ENCODE measurements at places on chromosomes 6 and 20.

- DNase-seq, result no peak
These were observed 106.7 kb upstream of the CST7 start for GRCh38 chr20:24842274-24842917.

DNA sequence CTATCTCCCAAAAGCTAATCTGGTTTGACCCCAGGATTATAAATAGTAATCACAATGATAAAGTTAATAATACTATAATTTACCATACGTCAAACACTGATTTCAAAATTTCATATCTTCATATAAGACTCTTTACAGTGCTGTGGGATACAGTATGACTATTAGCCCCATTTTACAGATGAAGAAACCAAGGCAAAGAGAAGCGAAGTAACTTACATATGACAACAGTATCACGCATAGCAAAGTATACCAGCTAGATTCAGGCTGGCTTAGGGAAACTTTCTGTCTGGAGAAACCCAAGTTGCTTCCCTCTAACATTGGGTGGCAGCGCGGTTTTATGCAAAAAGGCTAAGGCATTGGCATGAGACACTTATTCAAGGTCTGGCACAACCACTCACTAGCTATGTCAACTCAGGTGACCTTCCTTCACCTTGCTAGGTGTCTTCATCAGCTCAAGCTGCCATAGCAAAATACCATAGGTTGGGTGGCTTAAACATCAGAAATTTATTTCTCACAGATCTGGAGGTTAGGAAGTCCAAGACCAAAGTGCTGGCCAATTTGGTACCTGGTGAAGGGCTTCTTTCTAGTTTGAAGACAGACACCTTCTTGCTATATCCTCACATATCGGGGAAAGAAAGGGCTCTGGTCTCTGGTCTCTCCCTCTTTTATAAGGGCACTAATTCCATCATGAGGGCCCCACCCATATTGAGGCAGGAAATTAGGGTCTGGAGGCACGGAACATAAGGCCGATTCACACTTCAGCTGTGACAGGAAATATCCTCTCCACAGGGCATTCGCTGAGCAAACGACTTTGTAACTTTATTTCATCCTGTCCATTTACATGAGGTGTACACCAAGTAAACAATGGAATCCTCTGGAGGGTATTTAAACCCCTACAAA is 22.4 kb upstream of the UTRN start:
- DNase-seq, result no peak

DNA sequence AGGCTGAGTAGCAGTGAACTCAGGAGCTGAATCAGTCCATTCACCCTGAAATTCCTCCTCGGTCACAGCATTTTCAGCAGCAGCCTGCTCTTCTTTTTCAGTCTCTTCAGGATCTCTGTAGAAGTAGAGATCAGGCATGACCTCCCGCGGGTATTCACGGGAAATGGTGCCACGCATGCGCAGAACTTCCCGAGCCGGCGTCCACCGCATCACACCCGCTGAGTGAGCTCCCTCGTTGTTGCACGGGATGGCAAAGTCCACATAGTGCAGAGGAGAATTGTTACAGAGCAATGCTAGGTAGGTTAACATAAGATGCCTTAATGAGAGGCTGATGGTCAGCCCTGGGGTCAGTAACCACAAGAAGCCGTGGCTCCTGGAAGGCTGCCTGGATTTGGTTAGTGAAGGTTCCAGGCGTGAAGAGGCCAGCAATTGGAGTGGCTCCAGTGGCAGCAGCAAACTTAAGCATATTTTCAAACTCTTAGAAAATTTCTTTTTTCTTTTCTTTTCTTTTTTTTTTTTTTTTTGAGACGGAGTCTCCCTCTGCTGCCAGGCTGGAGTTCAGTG is 113.5 kb upstream of the HDAC2 start:
- DNase-seq, result no peak

DNA sequence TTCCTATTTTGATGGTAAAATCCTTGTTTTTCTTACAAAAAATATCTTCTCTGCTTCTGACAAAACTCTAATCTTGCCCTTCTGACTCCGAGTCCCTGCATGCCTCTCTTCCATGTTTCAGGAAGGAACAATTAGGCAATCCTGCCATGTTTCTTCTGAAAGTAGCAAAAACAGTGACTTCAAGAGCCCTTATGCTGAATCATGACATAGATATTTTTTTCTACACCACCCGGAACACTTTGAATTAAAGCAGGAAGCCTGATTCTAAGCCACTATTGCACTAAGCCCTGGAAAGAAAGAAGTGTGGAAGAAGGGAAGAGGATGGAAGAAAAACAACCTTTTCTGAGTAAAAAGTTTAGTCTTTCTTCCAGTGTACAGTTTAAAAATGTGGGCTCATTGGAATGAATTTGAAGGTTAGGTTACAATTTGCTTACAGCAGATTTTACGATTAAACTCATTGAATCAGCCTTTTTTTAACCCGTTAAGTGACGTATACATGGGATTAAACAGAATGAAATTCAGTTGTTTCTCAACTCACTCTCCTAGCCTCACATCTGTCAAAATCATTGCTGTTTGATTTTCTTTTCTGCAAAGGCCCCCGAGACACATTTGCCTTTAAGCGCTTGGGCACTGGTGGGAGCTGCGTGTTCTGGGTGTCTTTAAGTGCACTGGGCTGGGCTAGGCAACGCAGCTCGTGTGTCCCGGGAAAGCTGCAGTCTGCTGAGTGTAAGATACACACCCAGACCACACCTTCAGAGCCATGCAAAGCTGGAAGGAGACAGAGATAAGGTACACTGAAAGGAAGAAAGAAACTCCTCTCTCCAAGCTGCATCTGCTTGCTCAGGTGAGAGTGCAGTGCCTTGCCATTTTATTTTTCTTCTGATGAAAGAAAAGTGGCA is 159.4 kb upstream of the CITED2 start:
- DNase-seq, result no peak

GRCh38 chr6:137571854-137572253 is 77.7 kb upstream of the OLIG3 start:
- no peak for DNase-seq

DNA sequence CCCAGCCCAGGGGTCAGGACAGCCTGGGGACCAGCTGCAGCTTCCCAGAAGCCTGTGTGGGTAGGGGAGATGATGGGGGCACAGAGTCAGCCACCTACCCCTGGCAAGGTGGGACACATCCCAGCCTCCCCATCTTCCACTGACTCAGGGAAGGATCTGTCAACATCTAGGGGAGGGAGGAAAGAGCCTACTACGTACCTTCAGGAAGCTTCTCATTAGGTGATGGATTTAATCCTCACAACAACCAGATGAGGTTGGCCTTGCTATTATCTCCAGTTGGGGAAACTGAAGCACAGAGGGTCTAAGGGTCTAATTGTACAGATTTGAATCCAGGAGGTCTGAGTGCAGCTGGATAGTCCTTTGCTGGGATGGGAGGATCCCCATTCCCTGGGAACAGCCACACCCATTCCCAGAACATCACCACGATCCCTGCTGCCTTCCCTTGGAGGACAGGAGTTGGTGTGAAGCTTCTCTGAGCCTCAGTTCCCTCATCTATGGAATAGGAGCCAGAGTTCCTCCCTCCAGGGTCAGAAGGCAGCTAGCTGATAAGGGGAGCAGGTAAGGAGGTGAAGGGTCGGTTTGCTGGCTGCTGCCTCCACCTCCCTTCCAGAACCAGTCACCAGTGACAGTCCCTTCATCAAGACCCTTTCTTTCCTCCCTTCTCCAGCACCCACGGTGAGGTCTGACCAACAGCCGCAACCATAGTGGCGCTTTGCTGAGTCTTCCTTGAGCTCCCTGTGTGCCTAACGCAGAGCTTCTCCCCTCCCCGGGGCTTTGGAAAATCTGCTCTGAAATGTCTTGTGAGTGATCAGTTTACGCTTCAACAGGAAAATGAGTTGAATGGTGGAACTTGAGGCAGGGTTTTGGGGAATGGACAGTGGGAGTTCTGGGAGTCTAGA is 56.8 kb downstream of the CEBPB start:
- DNase-seq, result no peak

DNA sequence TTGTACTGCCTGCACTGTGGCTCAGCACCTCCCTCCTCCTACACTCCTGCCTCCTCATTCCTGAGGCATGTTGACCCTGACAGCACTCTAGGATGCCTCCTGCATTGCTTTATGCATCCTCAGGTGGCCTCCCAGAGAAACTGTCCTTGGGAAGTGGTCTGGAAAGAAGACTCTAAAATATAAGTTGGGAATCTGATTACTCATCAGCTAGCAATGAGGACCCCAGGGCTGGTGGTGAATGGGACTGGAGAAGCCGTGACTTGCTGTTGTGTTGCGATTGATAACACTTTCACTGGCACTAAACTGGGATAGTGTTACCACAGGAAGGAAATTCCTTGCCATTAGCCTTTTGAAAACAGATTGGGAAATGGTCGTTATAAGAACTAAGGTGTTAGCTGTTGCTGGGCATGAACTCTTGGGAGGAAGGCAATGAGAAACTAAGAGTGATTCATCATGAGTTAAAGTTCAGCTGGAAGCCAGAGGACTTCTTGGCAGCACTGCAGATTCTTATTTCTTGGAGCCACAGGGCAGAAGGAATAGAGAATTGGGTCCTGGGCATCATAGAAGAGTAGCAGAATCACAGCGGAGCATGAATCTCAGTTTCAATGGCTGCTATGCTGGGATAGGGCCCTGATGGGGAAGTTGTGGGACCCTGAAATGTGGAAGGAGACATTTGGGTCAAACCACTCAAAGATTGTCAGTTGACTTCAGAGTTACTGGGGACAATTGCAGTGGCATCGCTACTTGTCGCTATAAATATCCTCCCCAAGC is 10.1 kb upstream of the SIRPD start:
- DNase-seq, result no peak

DNA sequence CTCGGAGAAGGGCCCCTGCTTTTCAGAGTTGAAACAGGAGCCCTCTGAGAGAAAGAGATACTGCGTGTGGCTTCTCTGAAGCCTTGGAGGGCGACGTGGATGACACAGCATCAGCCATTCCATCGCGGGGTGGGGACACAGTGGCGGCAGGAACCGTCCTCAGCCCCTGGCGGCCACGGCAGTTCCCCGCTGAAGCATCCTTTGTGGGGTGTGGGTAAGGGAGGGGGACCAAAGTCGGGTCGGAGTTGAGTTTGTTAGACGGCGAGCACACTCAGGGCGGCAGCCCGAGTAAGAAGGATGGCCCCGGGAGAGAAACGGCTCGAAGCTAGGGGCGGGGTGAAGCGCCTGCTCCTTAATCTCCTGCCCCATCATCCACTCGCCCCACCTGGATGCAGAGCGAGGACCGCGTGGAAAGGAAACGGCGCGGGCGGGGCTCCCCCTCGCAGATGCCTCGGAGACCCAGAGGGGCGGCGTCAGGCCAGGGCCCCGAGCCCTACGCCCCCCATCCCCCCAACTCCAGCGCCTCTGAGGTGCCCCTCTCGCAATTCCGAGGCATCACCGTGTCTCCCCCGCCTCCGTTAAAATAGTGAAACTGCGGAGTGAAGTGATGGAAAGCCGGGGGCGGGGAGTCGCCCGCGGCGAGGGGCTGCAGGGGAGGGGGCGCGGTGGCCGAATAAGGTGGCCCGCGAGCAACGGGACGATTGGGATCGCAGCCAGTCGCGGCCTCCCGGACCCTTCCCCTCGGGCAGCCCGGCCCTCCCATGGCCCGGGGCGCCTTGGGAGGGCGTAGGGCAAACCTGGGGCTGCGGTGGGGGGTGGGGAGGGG is 796 bp upstream of the RREB1 start:
- no peak for DNase-seq
